ENCODE measurements at places on chromosomes 12 and 14.

- no peak for DNase-seq
Observed at GRCh38 chr12:121159467-121160307, 27.0 kb downstream of the P2RX7 start.

- DNase-seq = no peak
Observed at GRCh38 chr12:99920353-99920960, 64.3 kb downstream of the ANKS1B start.

DNA sequence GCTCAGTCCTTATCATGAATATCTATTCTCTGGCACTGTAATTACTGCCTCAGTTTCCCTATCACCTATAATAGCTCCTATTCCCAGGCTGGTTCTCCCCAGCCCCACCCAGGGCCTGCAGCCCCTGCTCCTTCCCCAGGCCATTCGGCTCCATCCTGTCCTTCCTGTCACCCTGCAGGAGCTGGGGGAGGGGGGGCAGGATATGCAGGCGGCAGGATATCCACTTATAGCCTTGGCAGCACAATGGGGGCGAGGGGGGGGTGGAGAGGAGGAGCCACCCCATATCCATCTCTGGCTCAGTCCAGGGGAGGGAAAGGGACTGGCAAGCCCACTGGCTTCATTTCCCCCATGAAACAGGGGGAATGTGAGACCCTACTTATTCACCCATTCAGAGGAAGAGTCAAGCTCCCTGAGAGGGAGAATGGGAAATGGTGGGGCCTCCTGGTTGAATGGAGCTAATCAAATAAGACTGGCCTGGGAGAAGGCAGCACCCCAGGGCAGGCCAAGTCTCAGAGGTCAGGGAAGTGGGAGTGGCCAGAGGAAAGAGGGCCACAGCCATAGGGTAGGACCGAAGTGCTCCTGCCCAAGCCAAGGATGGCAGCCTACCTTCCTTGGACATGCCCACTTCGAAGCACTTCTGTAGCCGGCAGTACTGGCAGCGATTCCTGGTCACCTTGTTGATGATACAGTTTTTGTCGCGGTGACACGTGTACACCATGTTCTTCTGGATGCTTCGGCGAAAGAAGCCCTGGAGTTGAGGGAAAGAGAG is 7.8 kb upstream of the ITGB7 start:
- no peak for DNase-seq

GRCh38 chr14:71193663-71194062 is 286.4 kb downstream of the PCNX1 start:
- DNase-seq = no peak

- no peak for DNase-seq
Observed at GRCh38 chr14:85224241-85224640, 305.7 kb upstream of the FLRT2 start.

DNA sequence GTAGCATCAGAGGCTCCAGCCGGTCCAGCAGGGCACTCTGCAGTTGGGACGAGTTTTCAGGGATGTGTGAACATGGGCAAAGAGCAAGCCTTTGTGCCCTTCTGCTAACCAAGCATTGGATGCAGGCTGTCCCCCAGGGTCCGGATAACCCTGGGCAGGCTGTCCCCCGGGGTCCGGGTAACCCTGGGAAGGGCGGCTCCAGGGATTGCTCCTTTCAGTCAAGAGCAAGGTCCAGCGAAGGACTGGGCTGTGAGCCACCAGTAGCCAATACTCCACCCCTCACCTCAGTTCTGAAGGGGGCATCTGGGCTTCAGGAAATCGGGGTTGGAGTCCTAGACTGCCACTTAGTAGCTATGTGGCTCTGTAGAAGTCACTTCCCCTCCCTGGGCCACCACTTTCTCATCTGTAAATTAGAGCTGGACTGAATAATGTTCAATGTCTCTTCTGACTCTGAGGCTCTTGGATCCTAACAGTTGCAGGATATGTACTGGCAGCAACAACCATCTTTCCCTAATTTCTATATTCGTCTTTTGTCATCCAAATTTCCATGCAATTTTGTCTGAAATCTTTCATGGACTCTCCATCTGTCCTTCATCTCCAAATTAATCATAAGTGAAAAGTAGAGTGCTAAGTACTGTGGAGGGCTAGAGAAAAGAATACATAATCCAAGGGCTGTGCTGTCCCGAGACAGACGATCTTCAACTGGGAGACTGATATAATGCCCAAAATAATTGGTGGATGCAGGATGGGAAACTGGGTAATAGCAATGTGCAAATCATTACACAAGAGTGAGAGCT is 137.4 kb upstream of the NTF3 start:
- DNase-seq = no peak

GRCh38 chr14:94390372-94391086 is 2.1 kb upstream of the SERPINA1 start:
- DNase-seq = peak; percentile 28

DNA sequence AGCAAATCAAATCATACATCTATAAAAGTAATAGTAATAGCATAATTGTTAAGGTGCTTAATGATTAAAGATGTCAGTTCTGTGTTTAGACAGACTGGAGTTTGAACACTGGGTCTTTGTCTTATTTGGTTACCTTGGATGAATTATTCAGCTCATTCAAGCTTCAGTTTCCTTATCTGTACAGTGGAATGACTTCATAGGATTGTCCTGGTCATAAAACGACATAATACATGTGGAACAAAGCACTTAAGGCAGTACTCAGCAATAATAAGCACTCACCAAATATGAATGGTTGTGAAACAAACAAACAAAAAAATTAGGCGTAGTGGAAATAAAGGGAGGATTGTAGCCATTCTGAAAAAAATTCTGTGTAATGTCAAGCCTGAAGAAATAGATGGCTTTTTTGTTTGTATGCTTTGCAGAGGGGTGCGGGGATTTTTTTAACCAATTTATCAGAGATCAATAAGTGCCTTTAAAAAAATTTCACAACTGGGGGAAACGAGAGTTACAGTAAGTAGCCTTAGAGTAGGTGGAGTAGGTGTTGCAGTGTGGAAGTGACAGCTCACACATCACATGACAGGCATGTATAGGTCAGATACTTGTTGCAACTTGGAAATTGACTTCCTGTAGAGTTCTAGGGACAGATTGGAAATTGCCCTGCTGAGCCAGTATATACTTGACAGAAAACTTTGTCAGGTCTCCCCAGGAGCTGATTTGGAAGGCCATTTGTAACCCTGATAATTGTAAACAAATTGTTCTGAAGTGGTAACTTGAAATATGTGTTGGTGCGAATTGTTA is 157.7 kb downstream of the SLC15A5 start:
- no peak for DNase-seq

DNA sequence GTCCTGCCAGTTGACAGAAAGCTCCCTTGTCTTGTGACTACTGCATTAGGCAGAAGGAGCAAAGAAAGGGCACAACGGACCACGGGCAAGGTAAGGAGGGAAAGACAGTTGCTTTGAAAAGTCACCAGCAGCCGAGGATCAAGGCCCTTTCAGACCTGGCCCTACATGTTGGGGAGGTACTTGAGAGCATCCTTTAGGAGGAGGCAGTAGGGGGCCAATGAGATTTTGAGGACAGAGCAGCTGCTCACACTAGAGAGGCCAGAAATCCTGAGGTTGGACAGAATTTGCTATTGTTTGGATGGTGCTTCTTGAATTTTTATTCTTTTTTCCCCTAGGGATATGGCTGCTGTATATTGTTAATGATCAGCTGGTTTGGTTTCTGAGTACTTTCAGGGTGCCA is 135.5 kb upstream of the PZP start:
- no peak for DNase-seq

DNA sequence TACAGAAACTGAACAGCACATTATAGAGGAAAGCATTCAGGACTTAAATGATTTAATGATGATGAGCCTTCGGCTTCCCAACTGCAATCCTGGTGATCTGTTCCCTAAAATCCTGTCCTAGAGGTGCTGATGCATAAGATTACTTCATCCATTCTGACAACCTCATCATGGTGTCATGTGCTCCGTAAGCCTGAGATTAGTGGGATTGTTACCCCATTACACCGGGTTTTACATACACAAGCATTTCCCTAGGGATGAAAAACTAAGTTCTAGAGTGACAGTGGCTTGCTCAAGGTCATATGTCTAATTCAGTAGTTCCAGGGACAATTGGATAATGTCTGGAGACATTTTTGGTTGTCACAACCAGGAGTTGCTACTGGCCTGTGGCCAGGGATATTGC is 2.5 kb upstream of the RNASE13 start:
- DNase-seq = no peak

All from activated CD4-positive, alpha-beta T cell treated with anti-CD3 and anti-CD28 coated beads for 48 hours (primary cell).